ENCODE measurements at places on chromosomes 13 and 19.

GRCh38 chr19:6736169-6736916, 1.0 kb downstream of the GPR108 start:
- DNase-seq = no peak

GRCh38 chr13:111577956-111578605, 257.6 kb downstream of the TEX29 start:
- DNase-seq = peak; percentile 79

DNA sequence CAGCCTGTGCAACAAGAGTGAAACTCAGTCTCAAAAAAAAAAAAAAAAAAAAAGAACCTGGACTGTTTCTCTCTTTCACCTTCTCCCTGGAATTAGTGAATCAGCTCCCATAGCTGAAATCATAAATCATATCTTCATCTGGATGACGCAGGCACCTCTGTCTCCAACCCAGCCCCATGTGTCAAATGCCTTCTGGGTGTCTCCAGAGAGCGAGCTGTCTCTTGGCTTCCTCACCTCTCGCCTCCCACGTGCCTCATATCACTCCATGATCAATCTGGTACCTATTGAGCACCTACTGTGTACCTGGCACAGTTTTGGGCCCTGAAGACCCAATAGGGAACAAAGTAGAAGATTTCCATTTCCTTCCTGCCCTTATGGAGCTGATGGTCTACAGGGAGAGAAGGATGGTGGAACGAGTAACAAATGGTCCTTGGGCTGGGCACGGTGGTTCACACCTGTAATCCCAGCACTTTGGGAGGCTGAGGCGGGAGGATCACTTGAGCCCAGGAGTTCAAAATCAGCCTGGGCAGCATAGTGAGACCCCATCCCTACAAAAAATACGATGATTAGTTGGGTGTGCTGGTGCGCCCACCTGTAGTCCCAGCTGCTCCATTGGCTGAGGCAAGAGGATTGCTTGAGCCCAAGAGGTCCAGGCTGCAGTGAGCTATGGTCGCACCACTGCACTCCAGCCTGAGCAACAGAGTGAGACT, 2.5 kb downstream of the HSD11B1L start:
- no peak for DNase-seq

DNA sequence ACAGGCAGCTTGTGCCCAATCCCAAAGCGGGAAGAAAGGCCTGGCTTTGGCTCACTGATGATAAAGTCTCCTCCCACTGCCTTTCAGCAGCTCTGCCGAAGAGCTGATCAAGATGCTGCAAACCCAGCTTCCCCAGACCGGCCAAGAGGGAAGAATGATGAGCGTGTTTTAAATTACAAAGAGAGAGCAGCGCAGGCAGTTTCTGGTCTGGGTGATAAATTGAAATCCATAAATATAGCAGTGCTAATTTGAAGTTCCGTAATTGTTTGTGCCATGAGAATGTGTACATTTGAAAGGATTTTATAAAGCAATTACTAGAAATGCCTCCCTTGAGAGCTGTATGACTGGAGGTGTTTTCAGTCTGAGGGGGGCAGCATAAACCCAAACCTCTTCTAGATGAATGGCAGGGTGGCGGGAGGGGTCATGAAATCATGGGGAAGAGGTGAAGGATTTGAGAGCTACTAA, 171.8 kb downstream of the STK24 start:
- DNase-seq = peak; percentile 23

- DNase-seq = no peak
These were observed 152.0 kb downstream of the NUFIP1 start for GRCh38 chr13:44837250-44837649.

DNA sequence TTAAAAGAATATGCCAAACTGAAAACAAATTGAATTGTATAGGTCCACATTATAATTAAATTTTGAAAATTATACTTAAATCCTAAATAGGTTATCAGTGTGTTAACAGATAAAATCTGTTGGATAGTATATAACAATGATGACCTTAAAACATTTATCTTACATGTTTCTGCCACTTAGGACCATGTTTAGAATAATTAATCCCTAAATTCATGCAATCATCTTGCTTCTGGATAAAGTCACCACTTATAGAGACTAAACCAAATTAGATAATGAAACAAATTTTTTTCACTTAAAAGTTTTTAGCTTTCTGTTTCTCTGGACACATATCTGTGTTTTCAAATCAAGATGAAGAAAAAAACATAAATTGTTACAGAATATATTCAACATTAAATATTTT, 511.7 kb upstream of the MIR17HG start:
- DNase-seq = no peak

- DNase-seq = no peak
These were observed 25.3 kb downstream of the PEPD start for GRCh38 chr19:33496038-33496895.

- no peak for DNase-seq
These were observed 12.7 kb downstream of the MED25 start for GRCh38 chr19:49830766-49831165.

DNA sequence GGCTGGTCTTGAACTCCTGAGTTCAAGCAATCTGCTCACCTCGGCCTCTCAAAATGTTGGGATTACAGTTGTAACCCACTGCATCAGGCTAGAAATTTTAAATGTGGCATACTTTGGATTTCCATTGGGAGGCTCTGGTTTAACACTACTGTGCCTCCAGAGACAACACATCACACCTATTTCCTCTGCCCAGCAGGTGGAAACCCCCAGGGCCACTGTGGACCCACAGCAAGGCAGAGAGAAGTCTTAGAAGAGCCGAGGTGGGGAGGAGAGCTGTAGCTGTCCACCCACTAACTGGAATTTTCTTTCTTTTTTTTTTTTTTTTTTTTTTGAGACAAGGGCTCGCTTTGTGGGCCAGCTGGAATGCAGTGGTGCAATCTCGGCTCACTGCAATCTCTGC, 39.4 kb downstream of the IER2 start:
- no peak for DNase-seq

DNA sequence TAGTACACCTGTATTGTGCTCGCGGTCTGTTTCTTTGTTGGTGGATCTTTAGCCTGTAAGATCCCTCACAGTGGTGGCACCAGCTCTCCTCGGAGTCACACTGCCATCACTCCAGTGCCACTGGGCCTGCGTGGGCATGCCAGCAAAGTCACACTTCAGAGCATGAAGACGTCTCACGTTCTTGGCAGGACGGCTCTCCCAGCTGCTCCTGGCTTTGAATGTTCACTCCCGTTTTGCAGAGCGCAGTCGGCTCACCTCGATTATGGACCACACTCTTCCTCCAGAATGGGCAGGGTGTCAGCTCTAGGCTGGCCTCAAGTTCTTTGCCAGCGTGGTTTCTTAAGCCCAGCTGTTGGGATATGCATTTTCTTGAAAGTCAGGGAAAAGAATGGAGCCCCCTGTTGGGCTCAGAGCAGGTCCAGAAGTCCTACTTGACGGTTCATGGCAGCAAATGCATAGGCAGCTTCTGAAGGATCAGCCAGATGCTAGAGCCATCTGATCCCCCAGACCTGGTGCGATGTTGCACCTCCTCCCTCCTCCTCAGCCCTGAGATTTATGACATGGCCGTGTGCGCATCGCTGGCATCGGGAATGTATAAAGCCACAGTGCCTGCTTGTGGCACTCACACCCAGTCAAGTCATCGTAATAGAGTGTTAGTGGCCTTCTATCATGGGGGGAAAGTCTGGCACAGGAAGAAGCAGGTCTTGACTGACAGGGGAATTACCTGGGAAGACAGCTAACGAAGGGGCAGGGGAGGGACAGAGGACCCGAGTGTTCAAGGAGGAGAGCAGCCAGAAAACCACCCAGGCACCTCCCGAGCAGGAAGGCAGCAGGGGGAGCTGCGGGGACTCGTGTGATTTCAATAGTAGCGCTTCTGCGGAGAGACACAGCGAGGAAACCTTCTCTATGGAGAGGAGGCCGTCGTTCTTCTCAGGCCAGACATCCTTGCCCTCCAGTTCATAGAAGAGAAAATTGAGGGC, 40.2 kb upstream of the NPAS1 start:
- DNase-seq = no peak

DNA sequence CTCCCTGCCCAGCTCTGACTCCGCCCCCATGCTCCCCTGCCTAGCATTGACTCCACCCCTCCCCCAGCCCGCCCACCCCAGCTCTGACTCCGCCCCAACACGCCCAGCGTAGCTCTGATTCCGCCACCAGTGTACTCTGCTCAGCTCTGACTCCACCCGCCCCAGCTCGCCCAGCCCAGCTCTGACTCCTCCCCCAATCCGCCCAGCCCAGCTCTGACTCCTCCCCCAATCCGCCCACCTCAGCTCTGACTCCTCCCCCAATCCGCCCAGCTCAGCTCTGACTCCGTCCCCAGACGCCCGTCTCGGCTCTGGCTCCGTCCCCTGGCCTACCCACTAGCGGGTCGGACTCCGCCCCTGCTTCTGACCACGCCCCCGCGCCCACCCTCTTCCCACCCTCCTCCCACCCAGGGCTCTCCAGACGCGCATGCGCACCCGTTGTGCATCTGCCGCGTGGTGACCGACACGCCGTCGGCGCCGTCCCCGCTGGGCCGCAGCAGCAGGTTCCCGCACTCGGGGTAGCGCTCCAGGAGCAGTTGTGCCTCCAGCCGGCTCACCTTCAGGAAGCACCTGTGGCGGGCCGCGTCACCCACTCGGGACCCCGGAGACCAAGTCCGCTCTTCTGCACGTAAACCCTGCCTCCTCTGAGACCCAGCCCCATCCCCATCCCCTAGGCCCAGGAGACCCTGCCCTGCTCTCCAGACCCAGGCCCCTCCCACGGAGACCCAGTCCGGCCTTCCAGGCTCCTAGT, 10.2 kb downstream of the STAP2 start:
- no peak for DNase-seq

GRCh38 chr19:8240274-8241229, 31.4 kb downstream of the CERS4 start:
- DNase-seq = no peak

GRCh38 chr19:38650911-38651584, 3.6 kb downstream of the ACTN4 start:
- no peak for DNase-seq

- no peak for DNase-seq
These were observed 124.5 kb downstream of the KCTD15 start for GRCh38 chr19:33921165-33921564.

DNA sequence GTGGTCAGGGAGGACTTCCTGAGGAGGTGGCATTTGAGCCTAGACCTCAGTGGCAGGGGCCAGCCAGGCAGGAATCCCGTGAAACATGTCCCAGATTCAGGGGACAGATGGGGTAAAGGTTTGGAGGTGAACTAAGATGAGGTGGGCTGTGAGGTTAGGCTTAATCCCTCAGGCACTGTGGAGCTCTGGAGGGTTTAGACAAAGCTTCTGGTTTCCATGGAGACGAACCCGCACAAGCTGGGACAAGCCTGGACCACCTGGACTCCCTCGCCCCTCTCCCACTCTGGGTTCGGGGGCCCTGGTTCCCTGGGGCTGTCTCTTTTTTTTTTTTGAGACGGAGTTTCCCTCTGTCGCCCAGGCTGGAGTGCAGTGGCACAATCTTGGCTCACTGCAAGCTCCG, 15.7 kb downstream of the TJP3 start:
- DNase-seq = no peak

DNA sequence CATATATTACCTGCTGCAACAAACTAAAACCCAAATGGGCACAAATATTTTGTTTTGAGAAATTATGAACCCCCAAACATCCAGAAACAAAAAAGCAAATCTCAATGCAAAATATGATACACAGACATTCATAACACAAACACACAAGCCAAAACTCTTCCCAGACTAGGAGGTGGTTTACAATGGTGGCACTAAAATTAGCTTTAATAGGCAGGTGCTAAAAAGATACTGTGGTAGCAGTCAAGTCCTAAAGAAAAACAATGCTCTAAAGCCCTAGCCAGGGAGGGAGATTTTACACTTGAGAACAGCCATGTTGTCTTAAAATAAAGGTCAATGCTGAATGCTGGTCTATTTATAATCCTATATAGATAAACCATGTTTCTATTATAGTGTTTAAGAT, 65.0 kb downstream of the DOCK9 start:
- DNase-seq = no peak

DNA sequence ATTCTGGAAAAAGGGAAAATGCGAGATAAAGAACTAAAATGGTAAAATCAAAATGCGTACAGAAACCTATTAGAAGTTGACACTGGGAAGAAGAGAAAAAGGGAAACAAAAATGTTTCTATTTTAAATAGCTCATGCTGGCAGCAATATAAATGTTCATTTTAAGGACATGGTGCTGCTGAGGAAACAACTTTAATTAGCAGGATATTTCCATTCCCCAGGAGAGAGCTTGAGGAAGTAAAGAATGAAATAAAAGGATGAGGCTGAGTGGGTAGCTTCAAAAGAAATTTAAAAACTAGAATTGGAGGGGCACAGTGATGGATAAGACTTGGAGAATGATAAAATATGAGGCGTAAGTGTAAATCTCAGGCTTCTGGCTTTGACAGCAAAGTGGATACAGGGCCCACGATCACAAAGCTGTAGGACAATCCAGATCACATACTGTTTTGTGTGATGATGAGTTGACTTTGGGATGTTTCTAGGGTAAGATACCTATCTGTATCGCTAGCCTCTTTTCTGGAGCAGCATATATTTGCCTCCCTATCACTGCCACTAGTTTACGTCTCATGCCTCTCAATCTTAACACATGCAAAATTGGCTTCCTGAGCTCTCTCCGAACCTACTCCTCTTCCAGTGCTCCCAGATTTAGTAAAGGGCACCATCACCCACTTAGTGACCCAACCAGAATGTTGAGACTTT, 571.3 kb upstream of the MIR17HG start:
- DNase-seq = no peak

DNA sequence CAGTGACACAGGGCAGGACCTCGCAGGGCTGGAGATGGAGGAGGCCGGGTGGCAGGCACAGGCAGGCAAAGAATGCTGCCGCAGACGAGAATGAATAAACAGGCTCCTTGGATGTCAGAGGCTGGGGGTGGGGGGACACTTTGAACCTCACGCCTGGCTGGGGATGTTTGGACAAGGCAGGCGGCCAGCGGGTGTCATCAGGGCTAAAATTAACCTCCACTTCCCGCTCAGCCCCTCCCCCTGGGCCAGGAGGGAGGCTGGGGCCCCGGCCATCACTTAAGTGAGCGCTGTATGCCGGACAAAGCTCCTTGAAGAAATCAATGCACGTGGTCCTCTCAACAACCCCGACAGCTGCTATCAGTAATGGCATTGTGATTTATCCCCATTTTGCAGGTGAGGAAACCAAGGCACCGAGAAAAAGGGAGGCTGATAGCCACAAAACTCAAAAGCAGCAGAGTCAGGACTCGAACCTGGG, 10.3 kb upstream of the FUT5 start:
- no peak for DNase-seq

DNA sequence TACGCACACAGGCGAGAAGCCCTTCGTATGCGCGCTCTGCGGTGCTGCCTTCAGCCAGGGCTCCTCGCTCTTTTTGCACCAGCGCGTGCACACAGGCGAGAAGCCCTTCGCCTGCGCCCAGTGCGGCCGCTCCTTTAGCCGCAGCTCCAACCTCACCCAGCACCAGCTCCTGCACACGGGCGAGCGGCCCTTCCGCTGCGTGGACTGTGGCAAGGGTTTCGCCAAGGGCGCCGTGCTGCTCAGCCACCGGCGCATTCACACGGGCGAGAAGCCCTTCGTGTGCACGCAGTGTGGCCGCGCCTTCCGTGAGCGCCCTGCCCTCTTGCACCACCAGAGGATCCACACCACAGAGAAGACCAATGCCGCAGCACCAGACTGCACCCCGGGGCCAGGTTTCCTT, 4.7 kb downstream of the ZNF324B start:
- DNase-seq = no peak

GRCh38 chr19:10565028-10565566, 713 bp downstream of the KRI1 start:
- no peak for DNase-seq

GRCh38 chr19:5832061-5832460, 7.4 kb downstream of the FUT6 start:
- DNase-seq = no peak

GRCh38 chr19:2977001-2977745, at the start of gene TLE6:
TLE6 (plus strand) TSS chr19:2977564; CDS start chr19:2978234, 670 bp downstream.
- DNase-seq = peak; percentile 95
